HS-27A (cell line): ENCODE measurements at places on chromosomes 7 and 10.

- no peak for DNase-seq
Measured at GRCh38 chr10:119138346-119139306, 26.9 kb downstream of the SFXN4 start.

DNA sequence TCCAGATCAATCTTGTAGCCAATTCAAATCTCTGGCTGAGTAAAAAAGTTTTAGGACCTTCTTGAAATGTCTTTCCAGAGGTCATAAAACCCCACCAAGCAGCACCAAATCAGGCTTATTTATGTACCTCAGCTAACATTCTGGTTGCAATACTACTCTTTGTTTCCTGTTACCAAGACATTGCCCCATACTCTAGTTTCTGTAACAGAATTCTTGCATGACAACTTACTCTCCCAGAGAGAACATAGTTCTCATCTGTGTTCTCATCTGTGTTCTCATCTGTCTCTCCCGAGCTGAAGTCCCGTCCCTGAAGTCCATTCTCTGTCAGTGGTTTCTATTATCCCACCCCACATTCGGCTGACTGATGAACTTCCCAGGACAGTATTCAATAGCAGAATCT, 1285.1 kb downstream of the XPNPEP1 start:
- no peak for DNase-seq

- no peak for DNase-seq
Measured at GRCh38 chr7:150998341-150998740, 7.5 kb downstream of the NOS3 start.

GRCh38 chr7:82839555-82839954, 323.1 kb downstream of the PCLO start:
- DNase-seq = no peak

DNA sequence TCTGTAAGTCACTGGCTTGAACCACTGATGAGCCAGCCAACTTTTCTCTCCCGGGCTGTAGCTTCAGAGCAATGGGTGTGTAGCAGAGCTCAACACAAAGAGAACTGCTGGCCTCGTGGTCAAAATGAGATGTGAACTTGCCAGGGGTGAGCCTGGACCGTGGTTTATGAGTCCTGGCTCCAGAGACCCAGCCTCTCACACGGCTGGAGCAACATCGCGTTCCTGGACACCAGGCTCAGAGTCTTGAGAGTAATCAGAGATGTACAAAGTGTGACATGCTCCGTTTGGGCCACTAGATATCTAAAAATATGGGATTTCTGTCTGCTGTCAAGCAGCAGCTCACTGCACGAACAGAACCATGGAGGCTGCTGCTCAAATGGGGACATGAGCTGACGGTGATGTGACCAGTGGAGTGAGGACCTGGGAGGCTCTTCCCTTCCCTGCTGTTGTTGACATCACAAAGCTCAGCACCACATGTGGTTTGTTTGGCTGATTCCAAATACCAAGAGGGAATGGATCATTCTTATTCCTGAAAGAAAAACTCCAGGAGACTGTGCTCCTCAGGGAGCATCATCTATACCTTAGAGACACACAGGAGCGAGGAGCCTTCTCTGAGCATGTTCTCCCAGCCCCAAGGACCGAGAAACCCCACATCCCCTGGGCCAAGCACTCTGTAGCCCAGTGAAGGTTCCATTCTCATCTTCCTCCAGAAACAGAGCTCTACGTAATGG, 9.2 kb upstream of the SVIL start:
- DNase-seq = no peak

DNA sequence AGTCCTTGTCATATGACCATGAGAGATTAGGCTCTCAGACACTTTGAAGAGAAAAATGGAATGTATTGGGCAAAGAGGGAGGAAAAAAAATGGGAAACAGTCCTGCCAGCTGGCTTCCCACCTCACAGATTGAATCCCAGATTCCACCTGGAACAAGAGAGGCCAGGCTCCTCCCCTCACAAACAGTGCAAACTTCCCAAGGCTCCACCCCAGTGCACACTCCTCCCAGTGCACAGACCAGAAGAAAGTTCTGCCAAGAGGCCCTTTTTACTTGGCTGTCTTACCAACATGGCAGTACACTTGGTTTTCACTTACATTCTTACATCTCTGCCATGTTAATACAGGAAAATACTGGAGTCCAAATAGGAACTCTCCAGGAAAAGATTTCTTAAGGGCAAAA, 202.3 kb downstream of the AHR start:
- no peak for DNase-seq
